ENCODE measurements at places on chromosomes 7 and 10. TPM values are rescaled to one million over a fixed set of nuclear protein-coding genes. Genes with fewer than 3 reads are reported as not detected.

HKDC1 gene
- under 0.01 TPM for total RNA-seq

HOXA7 gene
- not detected for total RNA-seq

AOC1 gene
- not detected for total RNA-seq

TMEM254 gene
- total RNA-seq, result 14.6 TPM

PDGFA gene
- total RNA-seq, result 33.8 TPM

LIPK gene
- not detected for total RNA-seq

CLCN1 gene
- not detected for total RNA-seq

UCN3 gene
- total RNA-seq, result not detected

CHST3 gene
- 16.1 TPM for total RNA-seq

ITIH5 gene
- 4.2 TPM for total RNA-seq

HELLS gene
- total RNA-seq, result 15.7 TPM

NKX1-2 gene
- not detected for total RNA-seq

STOX1 gene
- total RNA-seq, result 0.22 TPM

HOXA3 gene
- total RNA-seq, result 4.7 TPM

HMX2 gene
- total RNA-seq, result not detected

SLC26A4 gene
- total RNA-seq, result 0.11 TPM

LIPJ gene
- total RNA-seq, result not detected

AGK gene
- 15.3 TPM for total RNA-seq

WNT16 gene
- not detected for total RNA-seq

HPS1 gene
- total RNA-seq, result 43.2 TPM

PDK4 gene
- not detected for total RNA-seq

SFRP5 gene
- total RNA-seq, result not detected

PON2 gene
- 130 TPM for total RNA-seq

TRAPPC14 gene
- 14.0 TPM for total RNA-seq

WAC gene
- 66.0 TPM for total RNA-seq

CDNF gene
- 2.0 TPM for total RNA-seq

SPDYE6 gene
- not detected for total RNA-seq

OR2A2 gene
- not detected for total RNA-seq

EIF5AL1 gene
- 0.54 TPM for total RNA-seq

CALN1 gene
- not detected for total RNA-seq

KIAA1217 gene
- 60.5 TPM for total RNA-seq

OPN4 gene
- not detected for total RNA-seq

OR9A2 gene
- 1.2 TPM for total RNA-seq

CHN2 gene
- 25.5 TPM for total RNA-seq

PLOD3 gene
- total RNA-seq, result 72.7 TPM

COG5 gene
- total RNA-seq, result 55.2 TPM

VPS37D gene
- total RNA-seq, result 2.7 TPM

RNF148 gene
- total RNA-seq, result 36.5 TPM
